ENCODE measurements at places on chromosomes 4 and X.

DNA sequence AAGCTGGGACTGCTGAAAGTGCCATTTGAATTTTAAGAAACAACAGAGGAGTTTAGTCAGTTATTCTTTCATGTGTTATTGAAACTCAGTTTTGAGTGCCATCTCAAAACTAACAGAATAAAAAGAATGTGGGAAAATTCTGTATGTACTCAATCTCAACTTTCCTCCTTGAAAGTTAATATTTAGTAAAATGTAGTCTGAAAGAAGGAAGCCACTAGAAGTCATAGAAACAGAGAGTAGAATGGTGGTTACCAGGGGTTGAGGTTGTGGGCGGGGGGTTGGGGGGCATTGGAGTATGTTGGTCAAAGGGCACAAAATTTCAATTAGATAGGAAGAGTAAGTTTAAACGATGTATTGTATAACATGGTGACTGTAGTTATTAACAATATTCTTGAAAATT, 628.3 kb upstream of the MAGEB2 start:
- no peak for DNase-seq

DNA sequence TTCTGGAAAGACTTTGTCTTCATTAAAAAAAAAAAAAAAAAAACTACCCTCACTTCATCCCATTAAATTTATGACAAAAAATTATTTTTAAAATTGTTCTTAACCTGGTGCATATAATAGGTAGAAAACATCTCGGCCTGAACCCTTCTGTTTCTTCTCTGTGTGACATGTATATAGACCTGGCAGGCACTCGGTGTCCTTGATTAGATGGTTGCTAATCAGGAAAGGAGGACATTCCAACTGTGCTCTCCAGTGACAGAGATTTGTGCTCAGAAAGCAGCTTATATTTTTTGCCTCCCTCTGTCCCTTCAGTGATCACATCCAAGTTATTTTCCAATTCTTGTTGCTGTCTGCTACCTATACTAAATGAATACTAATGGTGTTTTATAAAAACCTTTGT, 355.6 kb downstream of the CBLL2 start:
- no peak for DNase-seq

DNA sequence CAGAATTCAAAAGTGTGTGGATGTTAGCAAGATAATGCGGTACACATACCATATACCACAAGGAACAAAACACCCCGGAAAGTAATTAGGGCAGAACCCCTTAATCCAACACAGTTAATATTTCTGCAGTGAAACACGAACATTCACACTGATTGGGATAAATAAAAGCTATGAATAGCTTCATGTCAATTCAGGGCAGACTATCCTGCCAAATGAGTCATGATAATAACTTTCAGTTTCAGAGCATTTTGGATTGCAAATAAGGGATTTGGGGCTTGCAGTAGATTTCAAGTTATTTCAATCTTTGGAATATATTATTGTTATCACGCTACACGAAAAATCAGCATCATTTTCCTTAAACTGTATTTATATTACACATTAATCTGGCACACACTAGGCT, 24.3 kb downstream of the IRF2 start:
- peak; percentile 70 for DNase-seq

- no peak for DNase-seq
These were observed 439.1 kb downstream of the PACRGL start for GRCh38 chr4:21139327-21139726.

GRCh38 chrX:130155564-130155963, 10.1 kb downstream of the AIFM1 start:
- peak; percentile 15 for DNase-seq

DNA sequence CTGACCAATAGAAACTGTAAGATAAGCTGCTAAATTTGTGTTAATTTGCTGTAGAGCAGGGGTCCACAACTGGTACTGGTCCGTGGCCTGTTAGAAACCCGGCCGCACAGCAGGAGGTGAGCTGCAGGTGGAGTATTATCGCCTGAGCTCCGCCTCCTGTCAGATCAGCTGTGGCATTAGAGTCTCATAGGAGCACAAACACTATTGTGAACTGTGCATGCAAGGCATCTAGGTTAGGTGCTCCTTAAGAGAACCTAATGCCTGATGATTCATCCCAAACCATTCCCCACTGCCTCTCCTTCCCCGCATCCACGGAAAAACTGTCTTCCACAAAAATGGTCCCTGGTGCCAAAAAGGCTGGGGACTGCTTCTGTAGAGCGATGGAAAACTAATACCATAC, 19.7 kb downstream of the FBXW7 start:
- no peak for DNase-seq

- no peak for DNase-seq
These were observed 3.8 kb downstream of the NAT8L start for GRCh38 chr4:2062808-2063524.

GRCh38 chr4:172675232-172675631, 493.4 kb upstream of the GALNT7 start:
- DNase-seq = no peak

DNA sequence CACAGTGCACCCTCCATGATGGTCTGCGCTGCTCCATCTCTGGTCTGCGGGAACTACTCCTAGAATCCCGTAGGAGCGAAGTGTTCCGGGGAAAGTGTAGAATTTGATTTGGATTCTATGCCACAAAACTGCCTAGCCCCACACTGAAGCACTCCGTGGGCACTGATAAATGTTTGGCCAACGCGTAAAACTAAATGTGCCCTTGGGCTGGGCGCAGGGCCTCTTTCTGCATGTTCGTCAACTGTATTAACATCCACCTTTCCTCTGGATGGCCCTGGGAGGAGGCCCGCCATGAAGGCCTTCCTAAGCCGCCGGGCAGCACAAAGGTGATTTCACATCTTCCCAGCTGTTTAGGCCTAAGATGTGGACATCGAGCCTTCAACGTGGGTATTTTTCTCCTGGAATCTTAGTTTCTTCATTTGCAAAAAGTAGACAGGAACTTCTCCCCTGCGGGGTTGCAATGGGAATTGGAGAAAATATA, 2.6 kb downstream of the MSX1 start:
- no peak for DNase-seq

DNA sequence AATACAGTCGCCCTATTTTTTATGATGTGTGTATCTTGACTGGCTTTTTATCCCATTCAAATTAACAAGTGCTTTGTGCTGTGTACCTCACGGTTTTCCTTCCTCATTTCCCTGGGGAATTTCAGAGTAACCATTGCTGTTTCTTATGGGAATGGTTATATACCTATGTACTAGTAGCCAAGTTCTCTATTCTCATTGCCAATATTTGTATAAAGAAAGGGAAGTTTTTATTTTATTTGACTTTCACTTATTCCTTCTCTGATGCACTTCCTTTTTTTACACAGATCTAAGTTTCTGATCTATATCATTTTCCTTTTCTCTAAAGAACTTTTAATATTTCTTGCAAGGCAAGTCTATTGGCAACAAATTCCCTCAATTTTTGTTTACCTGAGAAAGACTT, 181.3 kb downstream of the SOWAHB start:
- DNase-seq = no peak

GRCh38 chr4:28227764-28228163, 1367.1 kb downstream of the STIM2 start:
- no peak for DNase-seq
